Ovary (tissue), 10 donors: ENCODE measurements at places on chromosomes 3 and 15. TPM values are rescaled to one million over a fixed set of nuclear protein-coding genes. Genes with fewer than 3 reads are reported as not detected.

DNA sequence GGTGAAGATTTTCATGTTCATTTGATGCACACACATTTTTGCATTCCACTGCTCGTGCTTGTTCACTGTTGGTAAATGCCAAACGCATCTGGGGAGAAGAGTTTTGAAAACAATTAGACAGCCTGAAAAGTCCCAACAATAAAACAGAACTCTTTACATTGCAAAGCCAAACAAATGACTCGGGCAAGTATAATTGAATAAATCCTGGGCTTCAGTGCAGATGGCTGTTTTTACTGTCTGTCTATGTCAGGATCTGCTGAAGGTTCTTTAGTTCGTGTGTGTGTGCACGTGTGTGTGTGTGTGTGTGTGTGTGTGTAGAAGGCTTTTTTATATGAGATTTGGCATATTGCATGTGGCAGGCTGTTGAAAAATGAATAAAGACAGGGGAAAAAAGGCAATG lies 277.5 kb upstream of the CDIN1 start:
- H3K4me1 ChIP-seq: no peaks in the 10 kb centered on the region
- no peaks in the 10 kb centered on the region for H3K36me3 ChIP-seq
- no peak for DNase-seq

DNA sequence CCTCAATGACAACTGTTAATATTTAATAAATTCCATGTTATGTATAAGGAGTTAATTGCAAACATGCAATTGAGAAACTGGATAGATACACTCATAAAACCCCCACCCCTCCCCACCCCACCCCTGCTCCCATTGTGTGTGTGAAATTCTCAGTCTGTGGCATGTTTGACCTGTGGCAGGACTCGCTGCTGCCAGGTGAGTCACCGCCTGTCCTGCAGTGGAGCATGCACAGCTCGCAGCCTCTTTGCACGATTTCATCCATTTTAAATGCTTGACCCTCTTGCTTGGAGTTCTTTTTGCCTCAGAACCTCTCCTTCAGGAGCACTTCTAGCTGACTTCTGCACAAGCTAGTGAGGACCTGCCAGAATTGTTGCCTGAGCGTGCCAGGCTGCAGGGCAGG lies 5.3 kb upstream of the APEH start:
- H3K27ac ChIP-seq: no peak overlapping the region
- no peak for DNase-seq
- H3K27me3 ChIP-seq: no peaks in the 10 kb centered on the region
- no peaks in the 10 kb centered on the region for H3K36me3 ChIP-seq
- peaks cover 5% of the 10 kb centered on the region for H3K4me1 ChIP-seq
- no peak overlapping the region for H3K4me3 ChIP-seq

GRCh38 chr15:92510163-92510882 lies 116.6 kb downstream of the ST8SIA2 start:
- no peaks in the 10 kb centered on the region for H3K27me3 ChIP-seq
- DNase-seq: no peak
- no peak overlapping the region for H3K4me3 ChIP-seq
- no peaks in the 10 kb centered on the region for H3K4me1 ChIP-seq
- H3K27ac ChIP-seq: no peak overlapping the region

CYP1A2 gene
- total RNA-seq: 0.23 TPM

CPLX3 gene
- not detected for total RNA-seq

- H3K27me3 ChIP-seq: no peaks in the 10 kb centered on the region
- DNase-seq: no peak
- no peaks in the 10 kb centered on the region for H3K36me3 ChIP-seq
These were observed 148.2 kb downstream of the BBX start for GRCh38 chr3:107670986-107671385.

RPL35A gene
- total RNA-seq: 2,796 TPM

GRCh38 chr15:35912196-35912595 lies 366.2 kb upstream of the DPH6 start:
- no peak overlapping the region for H3K27ac ChIP-seq
- DNase-seq: no peak
- no peaks in the 10 kb centered on the region for H3K27me3 ChIP-seq

DNA sequence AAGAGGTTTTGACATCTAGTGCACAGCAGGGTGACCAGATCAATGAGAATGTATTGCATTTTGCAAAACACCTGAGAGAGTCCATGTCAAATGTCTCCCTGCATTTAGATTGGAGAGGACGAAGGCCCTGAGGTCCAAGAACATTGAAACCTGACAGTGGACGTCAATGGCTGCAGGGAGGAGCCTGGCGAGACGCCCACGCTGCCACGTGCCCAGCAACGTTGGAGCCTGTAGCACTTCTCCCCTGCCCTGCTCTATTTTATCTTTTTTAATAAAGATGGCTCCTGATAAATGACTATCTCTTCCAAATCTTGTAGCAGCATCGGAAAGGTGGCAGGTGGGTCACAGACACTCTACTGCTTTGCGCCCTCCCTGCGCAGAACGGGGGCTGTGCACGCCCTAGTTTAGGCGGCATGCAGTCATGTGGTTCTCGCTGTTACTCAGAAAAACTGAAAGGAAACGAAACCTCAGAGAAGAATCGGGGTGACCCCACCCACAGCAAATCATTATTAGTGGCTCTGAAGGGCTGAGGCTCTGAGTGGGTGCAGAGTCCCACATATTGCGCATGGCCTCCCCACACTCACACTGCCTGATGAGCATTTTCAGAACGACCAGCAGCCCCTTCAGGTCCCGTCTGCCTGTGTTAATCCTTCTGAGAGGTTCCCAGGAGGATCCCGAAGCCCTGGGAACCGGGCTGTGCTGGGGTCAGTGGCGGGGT lies 62.5 kb upstream of the TAMM41 start:
- no peak for DNase-seq
- H3K36me3 ChIP-seq: no peaks in the 10 kb centered on the region
- H3K4me3 ChIP-seq: no peak overlapping the region

DNA sequence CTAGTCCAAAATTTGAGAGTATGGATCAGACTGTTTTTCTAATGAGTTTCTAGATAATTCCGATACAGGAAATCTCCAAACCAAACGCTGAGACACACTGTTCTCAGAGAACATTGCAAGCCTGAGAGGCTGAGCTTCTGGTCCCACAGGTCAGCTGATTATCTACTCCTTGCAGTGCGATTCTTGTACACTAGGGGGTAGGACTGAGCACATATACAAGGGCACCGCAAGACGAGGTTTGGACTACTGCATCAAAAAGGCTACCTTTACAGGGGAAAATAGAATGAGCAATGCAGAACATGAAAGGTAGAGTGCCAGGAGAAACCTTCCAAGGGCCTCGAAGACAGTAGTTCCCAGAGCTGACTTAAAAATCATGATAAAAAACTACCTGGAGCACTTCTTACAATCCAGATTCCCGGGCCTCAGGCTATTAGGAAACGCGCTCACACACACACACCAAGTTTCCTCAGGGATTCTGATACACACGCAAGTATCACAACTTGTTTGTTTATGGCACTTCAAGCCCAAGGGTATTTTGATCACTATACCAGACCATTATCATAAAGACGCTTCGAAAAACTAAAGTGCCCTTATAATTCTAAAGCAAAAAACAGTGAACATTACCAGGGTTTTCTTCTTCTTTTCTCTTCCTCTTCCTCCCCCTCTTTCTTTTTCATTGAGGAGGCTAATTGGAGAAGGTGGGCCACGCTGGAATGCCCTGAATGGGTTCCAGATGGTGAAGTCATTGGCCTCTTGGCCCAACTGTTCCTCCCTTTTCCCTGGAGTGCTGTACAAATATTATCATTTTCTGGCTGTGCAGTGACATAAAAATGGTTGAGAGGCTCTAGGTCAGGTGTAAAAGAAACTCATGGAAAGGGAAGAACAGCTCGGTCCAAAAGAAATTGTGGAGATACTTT lies 61.8 kb downstream of the SLC12A8 start:
- no peaks in the 10 kb centered on the region for H3K27me3 ChIP-seq
- DNase-seq: no peak
- no peaks in the 10 kb centered on the region for H3K4me1 ChIP-seq
- no peak overlapping the region for H3K27ac ChIP-seq
- H3K36me3 ChIP-seq: no peaks in the 10 kb centered on the region

GRCh38 chr3:33717616-33717865 lies 513 bp downstream of the CLASP2 start:
- no peaks in the 10 kb centered on the region for H3K4me1 ChIP-seq
- no peaks in the 10 kb centered on the region for H3K36me3 ChIP-seq
- H3K27me3 ChIP-seq: no peaks in the 10 kb centered on the region
- peak overlapping the region; percentile 98 for H3K4me3 ChIP-seq

UBE2E1 gene
- total RNA-seq: 65.2 TPM

- H3K27ac ChIP-seq: no peak overlapping the region
- no peak overlapping the region for H3K4me3 ChIP-seq
- no peaks in the 10 kb centered on the region for H3K36me3 ChIP-seq
These were observed 95.0 kb upstream of the SNRPA1 start for GRCh38 chr15:101390060-101390459.

CEMIP gene
- 3.0 TPM for total RNA-seq

GRCh38 chr3:66439666-66440344 lies 61.0 kb downstream of the LRIG1 start:
- DNase-seq: no peak
- no peak overlapping the region for H3K4me3 ChIP-seq
- H3K27me3 ChIP-seq: no peaks in the 10 kb centered on the region
- no peaks in the 10 kb centered on the region for H3K36me3 ChIP-seq

C2CD4A gene
- total RNA-seq: 0.13 TPM

GORASP1 gene
- total RNA-seq: 38.0 TPM

DNA sequence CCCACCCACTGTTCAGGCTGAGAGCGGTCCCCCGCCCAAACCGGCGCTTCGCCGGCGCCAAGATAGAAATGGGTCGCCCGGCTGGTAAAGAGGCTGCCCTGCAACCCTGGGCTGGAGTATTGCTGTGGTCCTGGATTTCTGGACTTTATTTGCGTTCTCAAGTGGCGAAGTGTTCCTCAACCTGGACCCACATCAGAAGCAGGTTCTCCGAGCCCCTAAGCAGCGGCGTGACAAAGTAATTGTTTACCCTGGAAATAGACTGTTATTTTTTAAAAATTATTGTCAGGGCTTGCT lies 481 bp upstream of the DYNC1LI1 start:
- no peaks in the 10 kb centered on the region for H3K36me3 ChIP-seq
- peak overlapping the region; percentile 71 for H3K4me3 ChIP-seq
- DNase-seq: no peak
- H3K27me3 ChIP-seq: no peaks in the 10 kb centered on the region

DNA sequence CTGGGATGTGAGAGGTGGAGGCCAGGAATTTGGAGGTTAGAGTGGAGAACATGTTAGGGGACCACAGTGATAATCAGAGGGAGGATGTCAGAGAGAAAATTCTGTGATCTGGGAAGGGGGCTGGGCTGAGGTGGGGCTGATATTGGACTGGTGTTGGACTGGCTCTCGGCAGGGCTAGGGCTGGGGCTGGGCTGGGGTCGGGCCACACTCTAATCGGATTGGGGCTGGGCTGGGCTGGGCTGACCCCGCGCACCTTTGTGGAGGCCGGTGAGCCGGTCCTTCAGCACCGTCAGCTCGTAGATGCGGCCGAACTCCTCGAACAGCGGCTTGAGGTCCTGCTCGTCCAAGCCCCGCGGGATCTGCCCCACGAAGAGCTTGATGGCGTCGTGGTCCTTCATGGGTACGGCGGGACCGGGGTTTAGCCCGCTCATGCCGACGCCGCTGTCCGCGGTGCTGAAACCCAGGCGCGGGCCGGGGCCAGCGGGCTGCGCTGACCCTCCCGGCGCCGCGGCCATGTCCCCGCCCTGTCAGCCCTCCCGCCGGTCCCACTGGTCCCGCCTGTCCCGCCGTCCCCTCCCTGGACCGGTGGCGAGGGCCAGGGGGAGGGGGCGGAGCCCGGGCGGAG lies 485 bp downstream of the CELF6 start:
- peak; percentile 83 for DNase-seq
- no peak overlapping the region for H3K27ac ChIP-seq
- H3K36me3 ChIP-seq: no peaks in the 10 kb centered on the region

- H3K4me3 ChIP-seq: no peak overlapping the region
- peaks cover 4% of the 10 kb centered on the region for H3K4me1 ChIP-seq
- H3K27me3 ChIP-seq: no peaks in the 10 kb centered on the region
- no peak for DNase-seq
- H3K36me3 ChIP-seq: no peaks in the 10 kb centered on the region
These were observed 427.5 kb upstream of the TBL1XR1 start for GRCh38 chr3:177624528-177625495.

DNA sequence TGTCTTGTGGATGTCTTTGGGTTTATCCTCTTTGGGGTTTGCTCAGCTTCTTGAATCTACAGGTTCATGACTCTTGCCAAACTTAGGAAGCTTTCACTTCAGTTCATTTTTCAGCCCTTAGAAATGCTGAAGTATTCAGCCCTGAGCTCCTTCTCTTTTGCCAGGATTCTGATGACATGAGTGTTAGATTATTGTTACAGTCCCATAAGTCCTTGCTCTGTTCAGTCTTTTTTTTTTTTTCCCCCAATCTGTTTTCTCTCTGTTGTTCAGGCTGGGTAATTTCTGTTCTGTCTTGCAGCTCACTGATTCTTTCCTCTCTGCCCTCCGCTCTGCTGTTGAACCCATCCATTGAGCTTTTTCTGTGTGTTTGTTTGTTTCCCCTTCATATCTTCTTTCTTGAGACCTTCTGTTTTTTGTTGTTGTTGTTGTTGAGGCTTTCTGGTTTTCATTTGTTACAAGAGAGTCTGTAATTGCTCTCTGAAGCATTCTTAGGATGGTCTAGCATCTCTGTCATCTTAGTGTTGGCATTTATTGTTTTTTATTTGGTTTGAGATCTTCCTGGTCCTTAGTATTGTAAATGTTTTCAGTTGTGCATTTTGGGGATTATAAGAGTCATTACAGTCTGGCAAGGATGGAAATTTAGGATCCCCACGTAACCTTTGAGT lies 18.4 kb downstream of the LRCH3 start:
- DNase-seq: no peak
- H3K4me3 ChIP-seq: no peak overlapping the region
- no peak overlapping the region for H3K27ac ChIP-seq

DNA sequence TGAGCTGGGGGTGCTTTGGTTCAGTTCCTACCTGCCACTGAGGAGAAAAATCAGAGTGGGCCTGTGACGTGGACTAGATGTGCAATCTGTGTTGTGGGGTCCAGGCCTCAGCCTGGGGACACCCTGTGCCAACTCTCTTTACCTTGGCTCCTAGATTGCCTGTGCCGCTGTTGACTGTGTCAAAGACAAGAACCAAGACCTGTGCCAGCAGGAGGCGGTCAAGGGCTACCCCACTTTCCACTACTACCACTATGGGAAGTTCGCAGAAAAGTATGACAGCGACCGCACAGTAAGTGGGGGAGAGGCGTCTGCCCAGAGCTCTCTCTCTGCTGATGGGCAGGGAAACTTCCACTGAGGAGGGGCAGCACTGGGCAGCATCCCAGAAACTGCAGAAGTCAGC lies 40.6 kb upstream of the SEC22A start:
- H3K36me3 ChIP-seq: no peaks in the 10 kb centered on the region
- no peaks in the 10 kb centered on the region for H3K4me1 ChIP-seq
- no peaks in the 10 kb centered on the region for H3K27me3 ChIP-seq
- no peak for DNase-seq

IGDCC3 gene
- total RNA-seq: 1.8 TPM

ARNT2 gene
- total RNA-seq: 14.5 TPM
